Left ventricle myocardium inferior (tissue), 1 donor: ENCODE measurements at places on chromosomes 3 and 15. TPM values are rescaled to one million over a fixed set of nuclear protein-coding genes. Genes with fewer than 3 reads are reported as not detected.

- DNase-seq, result no peak
Observed at GRCh38 chr3:116824208-116824607, 114.6 kb downstream of the TUSC7 start.

DNA sequence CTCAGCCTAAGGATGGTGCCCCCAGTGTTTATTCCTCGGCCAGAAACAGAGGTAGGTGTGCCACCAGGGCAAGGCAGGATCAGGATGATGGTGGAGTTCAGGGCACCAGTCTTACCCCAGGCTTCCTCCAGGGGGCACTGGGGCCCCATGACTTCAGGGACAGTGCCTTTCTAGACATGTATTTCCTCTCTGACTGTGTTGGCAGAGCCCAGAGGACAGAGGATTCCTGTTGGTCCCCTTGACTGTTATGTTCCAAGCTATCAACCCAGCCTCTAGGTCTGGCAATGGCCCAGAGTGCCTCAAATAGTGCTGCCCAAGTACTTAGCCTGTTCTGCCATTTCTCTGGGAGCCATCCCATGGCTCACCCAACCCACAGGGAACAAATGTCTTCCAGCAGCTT is 2.8 kb downstream of the HEMK1 start:
- peak; percentile 79 for DNase-seq

- no peak for DNase-seq
Observed at GRCh38 chr3:113607219-113607596, 74.9 kb downstream of the SIDT1 start.

DNA sequence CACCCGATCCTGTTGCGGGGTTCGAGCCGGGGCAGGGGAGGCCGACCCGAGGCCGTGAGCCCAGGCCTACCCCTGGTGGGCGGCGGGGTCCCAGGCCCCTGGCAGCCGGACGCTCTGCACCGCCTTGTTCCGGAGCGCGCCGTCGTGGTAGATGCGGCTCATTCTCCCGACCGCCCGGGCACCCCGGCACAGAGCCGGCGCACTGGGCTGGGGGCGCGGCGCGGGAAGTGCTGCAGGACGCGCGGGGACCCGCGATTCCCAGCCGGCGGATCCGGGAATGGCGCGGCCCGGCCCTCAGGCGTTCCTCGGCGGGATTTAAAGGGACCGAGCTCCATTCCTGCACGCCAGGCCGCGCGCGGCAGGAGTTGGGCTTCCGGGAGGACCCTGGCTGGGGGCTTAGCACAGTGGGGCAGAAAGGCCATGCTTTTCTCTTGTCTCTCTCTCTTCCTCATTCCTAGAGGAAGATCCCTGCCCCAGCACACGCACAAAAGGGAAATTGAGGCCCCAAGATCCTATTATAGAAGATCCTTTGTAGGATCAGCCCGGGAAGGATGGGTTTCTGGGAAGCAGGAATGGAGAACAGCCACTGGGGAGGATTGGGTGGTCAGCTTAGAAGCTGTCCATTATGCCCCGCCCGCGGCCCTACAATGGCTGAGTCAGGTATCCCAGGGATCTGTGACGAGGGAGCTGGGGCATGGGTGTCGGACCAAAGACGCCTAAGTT is at the start of gene ARPIN:
Gene ARPIN, minus strand, starts transcription at position 279 of the 723 bp plus-strand sequence. Its CDS starts 117 bp downstream, at position 162.
- peak; percentile 68 for DNase-seq

- DNase-seq, result no peak
Observed at GRCh38 chr3:188339410-188340295, 185.7 kb downstream of the LPP start.

- DNase-seq, result no peak
Observed at GRCh38 chr3:55963601-55964000, 476.5 kb upstream of the WNT5A start.

DNA sequence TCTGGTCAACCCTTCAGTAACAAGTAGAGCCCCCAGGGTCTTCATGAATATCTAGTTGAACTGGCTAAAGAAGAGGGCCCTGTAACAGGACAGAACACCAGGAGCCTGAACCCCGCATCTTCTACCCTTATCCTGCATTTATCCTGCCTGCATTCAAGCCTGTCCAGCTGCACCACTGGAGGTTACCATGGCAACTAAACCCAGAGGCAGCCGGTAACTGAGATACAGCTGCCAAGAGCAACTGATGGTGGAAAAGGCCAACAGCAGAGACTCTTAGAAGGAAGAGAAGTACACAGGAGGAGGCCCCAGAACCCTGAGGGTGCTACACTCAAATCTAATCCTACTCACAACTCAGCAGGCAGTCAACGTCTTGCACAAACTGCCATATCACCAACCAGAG is 3.7 kb upstream of the PRKAR2A start:
- no peak for DNase-seq

GRCh38 chr3:53269888-53270880 is 14.4 kb upstream of the TKT start:
- peak; percentile 80 for DNase-seq

GRCh38 chr15:96365781-96366525 is 35.5 kb downstream of the NR2F2 start:
- DNase-seq, result no peak

DNA sequence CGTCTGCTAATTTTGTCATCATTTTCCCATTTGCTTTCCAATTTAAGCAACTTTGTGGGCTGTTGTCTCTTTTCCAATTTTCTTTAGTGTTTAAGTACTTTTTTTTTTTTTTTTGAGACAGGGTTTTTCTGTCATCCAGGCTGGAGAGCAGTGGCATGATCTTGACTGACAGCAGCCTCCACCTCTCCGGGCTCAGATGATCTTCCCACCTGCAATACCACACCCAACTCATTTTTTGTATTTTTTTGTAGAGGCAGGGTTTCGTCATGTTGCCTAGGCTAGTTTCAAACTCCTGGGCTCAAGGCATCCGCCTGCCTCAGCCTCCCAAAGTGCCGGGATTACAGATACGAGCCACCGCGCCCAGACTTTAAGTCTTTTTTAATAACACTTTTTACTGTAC is 26.2 kb upstream of the EIF4A2 start:
- no peak for DNase-seq

DNA sequence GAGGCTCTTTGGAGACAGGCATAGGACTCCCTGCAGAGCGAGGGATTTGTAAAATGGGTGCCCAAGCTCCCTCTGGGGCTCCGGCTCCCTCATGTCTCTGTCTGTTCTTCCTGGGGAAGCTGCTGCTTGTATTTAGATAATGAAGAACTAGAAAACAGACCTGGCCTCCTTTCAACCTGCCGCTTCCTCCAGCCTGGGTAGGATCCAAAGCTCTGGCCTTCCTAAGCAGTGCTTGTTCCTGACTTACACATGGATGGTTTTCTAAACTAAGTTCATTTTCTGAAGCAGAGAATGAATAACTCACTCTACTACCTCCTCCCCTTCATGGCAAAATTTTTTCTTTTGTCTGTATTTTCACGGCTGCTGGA is 36.9 kb upstream of the MYZAP start:
- DNase-seq, result no peak

- DNase-seq, result no peak
Observed at GRCh38 chr15:66599536-66600239, 33.9 kb upstream of the LCTL start.

DNA sequence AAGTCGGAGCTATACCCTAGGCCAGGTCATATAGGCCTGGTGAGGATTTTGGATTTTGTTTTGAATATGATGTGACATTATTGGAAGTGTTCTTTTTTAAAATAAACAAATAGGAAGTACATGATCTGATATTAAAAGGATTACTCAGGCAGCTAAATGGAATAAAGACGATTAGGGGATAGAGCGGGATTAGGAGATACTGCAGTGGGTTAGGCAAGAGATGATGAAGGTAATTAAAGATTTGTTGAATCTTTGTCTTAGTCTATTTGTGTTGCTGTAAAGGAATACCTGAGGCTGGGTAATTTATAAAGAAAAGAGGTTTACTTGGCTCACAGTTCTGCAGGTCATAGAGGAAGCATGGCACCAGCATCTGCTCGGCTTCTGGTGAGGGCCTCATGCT is 21.3 kb downstream of the KIF15 start:
- DNase-seq, result no peak

DNA sequence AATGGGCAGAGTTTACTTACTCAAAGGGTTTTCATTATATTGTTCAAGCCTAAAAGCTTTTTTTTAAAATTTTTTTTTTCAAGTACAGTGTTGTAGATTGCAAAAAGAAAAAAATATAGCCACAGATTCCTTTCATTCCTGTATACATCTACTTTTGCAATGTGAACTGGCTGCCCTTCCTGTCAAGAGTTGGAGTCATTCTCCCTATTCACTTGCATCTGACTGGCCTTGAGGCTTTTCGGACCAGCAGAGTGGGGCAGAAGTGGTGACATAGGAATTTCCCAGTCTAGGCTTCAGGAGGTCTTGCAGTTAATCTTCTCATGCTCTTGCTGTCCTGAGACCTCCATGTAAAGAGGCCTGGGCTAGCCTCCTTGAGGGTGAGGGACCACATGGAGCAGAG is 218.3 kb upstream of the CFAP20DC start:
- no peak for DNase-seq

GRCh38 chr3:157117206-157117605 is 42.7 kb downstream of the CCNL1 start:
- no peak for DNase-seq

GRCh38 chr3:106172780-106173179 is 304.0 kb upstream of the CBLB start:
- no peak for DNase-seq

DNA sequence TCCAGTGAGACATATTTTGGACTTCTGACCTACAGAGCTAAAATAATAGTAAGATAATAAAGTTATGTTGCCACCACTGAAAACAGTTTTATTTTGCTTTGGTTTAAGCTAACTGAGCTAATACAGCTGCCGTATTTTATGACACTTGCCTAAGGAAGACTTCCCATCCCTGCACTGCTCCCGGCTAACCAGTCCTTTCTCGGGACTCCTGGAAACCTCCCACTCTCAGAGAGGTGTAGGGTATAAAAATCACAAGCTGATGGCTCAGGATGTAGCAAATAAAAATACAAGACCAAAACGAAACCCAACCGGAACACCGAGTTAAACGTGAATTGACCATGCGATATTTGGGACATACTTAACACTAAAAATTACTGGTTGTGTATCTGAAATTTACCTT is 448 bp upstream of the KBTBD12 start:
- no peak for DNase-seq

GRCh38 chr3:164498917-164499316 is 579.4 kb downstream of the SI start:
- no peak for DNase-seq

DNA sequence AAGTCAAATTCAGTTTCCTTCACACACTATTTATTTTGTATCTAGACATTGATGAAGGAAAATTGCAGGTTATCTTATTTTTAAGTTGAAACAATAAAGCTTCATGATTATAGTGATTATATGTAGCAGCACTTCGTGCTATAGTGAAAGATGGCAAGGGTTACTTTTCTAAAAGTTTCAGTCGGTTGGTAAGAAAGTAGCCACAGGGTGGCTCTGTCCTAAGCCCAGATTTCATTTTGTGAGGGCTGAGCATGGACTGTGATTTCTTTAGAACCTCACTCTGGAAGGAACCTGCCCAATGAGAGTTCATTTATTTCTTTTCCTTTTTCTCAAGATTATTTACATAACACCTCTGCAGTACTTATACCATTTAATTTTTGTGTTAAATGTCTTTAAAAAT is 66.5 kb downstream of the NME9 start:
- DNase-seq, result no peak

GRCh38 chr3:181292984-181293383 is 303.4 kb upstream of the DNAJC19 start:
- DNase-seq, result no peak

- no peak for DNase-seq
Observed at GRCh38 chr3:187709155-187709554, 6.8 kb upstream of the RTP2 start.

GRCh38 chr3:47890126-47890827 is 87.3 kb downstream of the DHX30 start:
- DNase-seq, result no peak

DNA sequence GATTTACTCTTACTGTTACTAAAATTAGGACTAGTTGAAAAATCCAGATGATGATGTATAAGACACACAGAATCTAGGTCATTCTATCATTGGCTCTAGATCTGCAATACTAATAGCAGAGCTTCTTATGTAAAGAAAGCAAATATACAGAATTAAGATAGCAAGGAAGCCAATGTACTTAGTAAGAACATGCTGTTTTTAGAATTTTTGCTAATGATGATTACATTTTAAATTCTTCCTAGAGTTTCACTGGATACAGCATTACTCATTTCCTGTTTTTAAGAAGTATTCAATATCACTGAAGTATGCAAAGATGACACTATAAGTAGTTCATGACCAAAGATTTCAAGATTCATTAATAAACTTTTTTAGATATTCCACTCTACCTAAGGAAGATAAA is 60.7 kb downstream of the CFAP20DC start:
- DNase-seq, result no peak

GRCh38 chr3:185960522-185961288 is 22.9 kb upstream of the TRA2B start:
- no peak for DNase-seq

- DNase-seq, result no peak
Observed at GRCh38 chr15:86054338-86054737, 25.3 kb upstream of the AGBL1 start.

DNA sequence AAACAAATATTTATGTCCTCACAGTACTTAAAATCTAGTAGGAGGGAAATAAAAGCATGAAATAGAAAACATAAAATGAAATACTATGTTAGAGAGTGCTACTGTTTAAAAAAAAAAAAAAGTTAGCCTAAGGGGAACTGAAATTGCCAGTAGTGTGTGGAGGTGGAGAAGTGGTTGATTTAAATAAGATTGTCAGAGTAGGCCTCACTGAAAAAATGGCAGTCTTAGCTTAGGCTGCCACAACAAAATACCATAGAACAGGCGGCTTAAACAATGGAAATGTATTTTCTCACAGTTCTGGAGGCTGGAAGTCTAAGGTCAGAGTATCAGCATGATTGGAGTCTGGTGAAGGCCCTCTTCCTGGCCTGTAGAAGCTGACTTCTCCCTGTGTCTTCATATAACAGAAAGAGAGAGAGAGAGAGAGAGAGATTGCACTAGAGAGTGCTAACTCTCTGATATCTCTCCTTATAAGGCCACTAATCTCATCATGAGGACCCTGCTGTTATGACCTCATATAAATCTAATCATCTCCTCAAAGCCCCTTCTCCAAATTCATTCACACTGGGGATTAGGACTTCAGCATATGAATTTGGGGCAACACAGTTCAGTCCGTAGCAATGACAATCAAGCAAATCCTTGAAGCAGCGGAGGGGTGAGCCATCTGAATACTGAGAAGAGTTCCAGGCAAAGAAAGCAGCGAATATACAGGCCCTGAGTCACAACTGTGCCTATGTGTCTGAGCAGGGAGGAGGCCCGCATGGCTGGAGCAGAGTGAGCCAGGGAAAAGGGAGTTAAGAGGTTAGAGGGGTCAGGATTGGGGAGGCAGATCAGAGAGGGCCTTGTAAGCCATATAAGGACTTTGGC is 23.6 kb upstream of the LRRC34 start:
- no peak for DNase-seq

GRCh38 chr15:38895326-38896255 is 331.0 kb upstream of the RASGRP1 start:
- no peak for DNase-seq

The MKRN3 gene
- 0.63 TPM for total RNA-seq

The ENTPD3 gene
- 0.11 TPM for total RNA-seq

The MELTF gene
- total RNA-seq, result 9.6 TPM

The C3orf20 gene
- not detected for total RNA-seq

The RASSF1 gene
- total RNA-seq, result 11.4 TPM

The LRRK1 gene
- 3.0 TPM for total RNA-seq

The GNB4 gene
- 11.9 TPM for total RNA-seq

The GOLGA8M gene
- total RNA-seq, result 2.5 TPM

The CCDC12 gene
- 31.0 TPM for total RNA-seq

The IGSF11 gene
- 2.1 TPM for total RNA-seq

The ZNF80 gene
- not detected for total RNA-seq
